NCI-H526 (cell line): ENCODE measurements at places on chromosomes 16 and 17.

- no peak for DNase-seq
Observed at GRCh38 chr16:63581570-63581969, 1540.3 kb downstream of the CDH11 start.

DNA sequence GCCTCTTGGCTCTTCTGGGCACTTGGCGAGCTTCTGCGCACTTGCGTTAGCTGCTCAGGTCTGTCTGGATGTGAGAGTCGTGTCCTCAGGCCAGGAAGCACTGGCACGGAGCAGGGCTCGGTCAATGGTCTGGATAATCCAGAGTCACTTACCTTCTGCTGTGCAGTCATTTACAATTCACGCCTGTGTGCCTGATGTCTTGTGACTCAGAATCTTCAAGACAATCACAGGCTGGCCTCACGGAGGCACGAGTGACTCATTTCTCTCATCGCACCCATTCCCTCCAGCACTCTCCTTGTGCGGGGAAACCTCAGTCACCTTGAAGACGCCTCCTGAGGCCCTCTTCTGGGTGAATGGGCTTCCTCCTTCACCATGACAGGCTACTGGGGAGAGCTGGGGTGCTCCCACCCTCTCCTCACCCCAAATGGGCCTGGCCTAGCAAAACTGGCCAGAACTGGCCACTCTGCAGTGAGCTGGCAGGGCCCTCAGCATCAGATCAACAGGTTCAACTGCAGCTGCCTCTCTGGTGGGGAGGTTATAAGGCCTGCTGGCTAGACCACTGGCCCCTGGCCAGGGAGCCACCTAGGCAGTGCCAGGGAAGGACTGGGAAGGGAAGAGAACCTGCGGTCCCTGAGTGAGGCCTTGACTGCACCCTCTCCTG, 1.9 kb upstream of the CAPN15 start:
- DNase-seq = no peak

DNA sequence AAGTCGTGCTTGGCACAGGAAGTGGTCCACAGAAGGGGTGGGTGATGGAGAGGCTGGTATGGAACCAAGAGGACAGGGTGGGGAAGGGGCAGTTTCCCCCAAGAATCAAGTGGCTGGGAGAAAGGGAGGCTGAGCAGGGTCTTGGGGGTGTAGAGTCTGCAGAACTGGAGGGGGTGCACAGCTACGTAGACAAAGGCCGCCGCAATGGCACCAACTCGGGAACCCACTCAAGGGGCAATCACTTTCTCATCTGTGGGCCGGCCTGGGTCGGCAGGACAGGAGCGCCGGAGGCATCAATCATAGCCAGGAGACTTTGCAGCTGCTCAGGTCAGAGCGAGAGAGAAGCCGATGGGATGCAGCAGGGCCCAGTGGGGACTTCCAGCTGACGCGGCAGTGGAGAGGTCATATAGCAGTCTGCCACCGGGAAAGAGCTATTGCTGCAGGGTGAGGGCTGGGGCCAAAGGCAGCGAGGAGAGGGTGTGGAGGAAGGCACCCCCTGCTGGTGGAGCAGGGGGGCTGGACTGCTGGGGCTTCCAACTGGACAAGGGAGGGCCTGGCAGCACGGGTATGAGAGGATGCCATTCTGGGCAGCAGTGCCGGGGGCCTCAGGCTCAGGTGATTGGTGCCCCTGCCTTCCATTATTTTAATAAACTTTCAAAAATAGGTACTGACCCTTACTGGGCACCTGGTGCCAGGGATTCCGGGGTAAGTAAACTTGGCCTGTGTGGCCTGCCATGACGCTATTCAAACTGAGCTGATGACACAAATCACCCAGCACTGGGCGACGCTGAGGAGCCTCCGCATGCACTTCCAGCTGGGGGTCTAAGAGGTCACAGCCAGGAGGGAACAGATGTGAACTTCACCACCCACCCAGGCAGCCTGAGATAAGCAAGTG, 52.5 kb upstream of the MTSS2 start:
- peak; percentile 10 for DNase-seq

GRCh38 chr16:20327444-20328041, at the start of gene GP2:
GP2 (minus strand) TSS chr16:20327513; CDS start chr16:20326431, 1,082 bp downstream.
- no peak for DNase-seq

- no peak for DNase-seq
Observed at GRCh38 chr16:23753908-23754593, 775 bp upstream of the CHP2 start.

GRCh38 chr16:1414532-1415260, at the start of gene UNKL:
UNKL (minus strand) TSS chr16:1414704; CDS start chr16:1414691, 13 bp downstream.
- peak; percentile 63 for DNase-seq

- peak; percentile 72 for DNase-seq
Observed at GRCh38 chr17:6421700-6422604, 13.0 kb downstream of the AIPL1 start.

- DNase-seq = peak; percentile 40
Observed at GRCh38 chr17:20009302-20010098, at the start of gene SPECC1. SPECC1 (plus strand) TSS chr17:20009359; CDS start chr17:20096652, 87,293 bp downstream.

- DNase-seq = no peak
Observed at GRCh38 chr17:13957636-13958035, 111.7 kb upstream of the COX10 start.

GRCh38 chr17:40727447-40728231, 24.1 kb upstream of the KRT24 start:
- DNase-seq = no peak
